ENCODE measurements at places on chromosomes 7 and 10.

DNA sequence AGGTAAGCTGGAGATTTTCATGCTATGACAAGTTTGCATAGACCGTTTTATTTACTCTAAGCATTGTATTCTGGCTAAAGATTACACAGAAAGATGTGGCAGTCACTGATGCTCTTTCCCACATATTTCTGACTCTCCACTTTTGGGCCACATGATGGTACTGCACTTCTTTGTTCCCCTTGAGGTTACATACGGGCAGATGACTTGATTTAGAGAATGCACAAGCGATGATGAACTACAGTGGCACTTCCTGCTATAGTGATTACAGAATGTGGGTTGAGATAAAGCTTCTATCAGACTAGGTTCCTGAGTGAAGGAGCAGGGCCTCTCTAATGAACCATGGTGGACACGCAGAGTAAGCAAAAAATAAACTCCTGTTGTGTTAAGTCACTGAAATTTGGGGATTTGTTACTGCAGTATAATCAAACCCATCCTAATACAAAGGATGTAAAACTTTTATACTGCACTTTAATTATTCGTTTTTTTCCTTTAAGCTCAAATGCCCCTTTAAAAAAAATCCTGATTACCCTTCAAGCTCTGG, 177.9 kb downstream of the TAX1BP1 start:
- no peak for DNase-seq

GRCh38 chr7:36916116-36916515, 191.8 kb upstream of the AOAH start:
- DNase-seq = no peak

- DNase-seq = no peak
These were observed 263.3 kb upstream of the KLF6 start for GRCh38 chr10:4048236-4048864.

GRCh38 chr10:103605359-103606096, 112.0 kb downstream of the NEURL1 start:
- peak; percentile 53 for DNase-seq

DNA sequence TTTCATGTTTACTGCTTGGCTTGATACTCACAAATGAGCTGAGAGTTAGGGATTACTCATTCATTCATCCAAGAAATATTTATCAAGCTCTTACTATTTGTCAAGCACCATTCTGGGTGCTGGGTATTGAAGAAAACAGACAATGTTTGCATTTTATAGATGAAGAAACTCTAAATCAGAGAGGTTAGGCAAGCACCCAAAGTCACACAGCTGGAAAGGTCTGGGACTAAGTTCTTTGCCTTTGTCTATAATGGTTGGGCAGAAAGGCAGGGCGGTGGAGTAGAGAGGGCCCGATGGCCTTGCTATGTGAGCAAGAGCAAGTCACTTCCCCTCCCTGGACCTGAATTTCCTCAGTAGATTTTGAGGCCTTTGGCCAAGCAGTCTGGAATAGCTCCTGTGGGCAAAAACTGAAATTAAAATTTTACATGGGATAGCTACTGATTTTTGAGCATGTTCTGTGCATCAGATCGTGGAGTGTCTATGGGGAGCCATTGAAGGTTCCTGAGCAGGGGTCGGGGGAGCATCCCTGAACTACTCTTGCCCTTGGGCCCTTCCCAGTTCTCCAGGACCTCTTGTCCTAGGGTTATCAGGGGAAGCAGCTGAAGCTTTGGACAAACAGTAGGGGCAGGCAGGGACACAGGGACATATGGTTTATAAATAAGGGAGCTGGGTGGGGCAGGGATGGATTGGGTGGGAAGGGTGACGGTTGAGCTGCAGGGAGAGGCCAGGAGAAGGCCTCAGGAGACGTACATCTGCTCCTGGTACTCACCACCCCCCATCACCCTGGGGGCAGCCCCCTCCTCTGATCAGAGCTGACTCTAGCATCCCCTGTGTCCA, 23.3 kb downstream of the AQP1 start:
- no peak for DNase-seq

- DNase-seq = peak; percentile 18
These were observed 110.7 kb downstream of the PLCE1 start for GRCh38 chr10:94104316-94105000.

- DNase-seq = no peak
These were observed 61.3 kb downstream of the KLRG2 start for GRCh38 chr7:139422126-139422525.

DNA sequence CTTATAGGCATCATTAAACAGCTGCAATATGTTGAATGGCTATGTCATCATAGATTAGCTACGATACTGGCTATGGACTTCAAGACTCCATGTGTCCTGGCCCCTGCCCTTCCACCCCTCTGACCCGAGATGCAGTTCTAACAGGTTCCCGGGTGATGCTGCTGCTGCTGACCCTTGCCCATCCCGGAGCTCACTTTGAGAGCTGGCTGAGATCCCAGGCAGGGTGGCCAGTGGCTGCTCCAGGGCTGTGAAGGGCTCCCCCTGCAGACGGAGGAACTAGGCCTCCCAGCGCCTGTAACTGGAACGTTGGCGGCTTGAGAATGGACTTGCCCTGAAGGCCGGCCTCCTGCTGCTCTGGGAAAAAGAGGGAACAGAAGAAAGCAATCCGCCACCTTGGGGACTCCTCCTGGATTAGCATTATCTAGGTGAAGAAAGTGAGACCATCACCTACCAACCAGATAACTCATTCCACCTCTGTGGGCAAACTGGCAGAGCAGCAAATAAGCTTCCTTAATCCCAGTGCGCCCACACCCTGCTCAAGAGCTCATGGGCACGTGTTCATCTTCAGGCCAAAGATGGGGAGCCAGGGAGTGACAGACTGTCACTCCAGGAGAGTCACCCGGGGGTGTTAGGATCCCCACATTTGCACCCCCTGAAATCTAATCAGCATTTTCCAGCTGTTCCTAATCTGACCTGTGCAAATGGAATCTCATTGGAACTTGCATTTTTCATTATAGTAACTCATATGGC, 56.8 kb downstream of the PARP12 start:
- DNase-seq = peak; percentile 61

- no peak for DNase-seq
These were observed 528.7 kb downstream of the GRM8 start for GRCh38 chr7:126723966-126724544.

DNA sequence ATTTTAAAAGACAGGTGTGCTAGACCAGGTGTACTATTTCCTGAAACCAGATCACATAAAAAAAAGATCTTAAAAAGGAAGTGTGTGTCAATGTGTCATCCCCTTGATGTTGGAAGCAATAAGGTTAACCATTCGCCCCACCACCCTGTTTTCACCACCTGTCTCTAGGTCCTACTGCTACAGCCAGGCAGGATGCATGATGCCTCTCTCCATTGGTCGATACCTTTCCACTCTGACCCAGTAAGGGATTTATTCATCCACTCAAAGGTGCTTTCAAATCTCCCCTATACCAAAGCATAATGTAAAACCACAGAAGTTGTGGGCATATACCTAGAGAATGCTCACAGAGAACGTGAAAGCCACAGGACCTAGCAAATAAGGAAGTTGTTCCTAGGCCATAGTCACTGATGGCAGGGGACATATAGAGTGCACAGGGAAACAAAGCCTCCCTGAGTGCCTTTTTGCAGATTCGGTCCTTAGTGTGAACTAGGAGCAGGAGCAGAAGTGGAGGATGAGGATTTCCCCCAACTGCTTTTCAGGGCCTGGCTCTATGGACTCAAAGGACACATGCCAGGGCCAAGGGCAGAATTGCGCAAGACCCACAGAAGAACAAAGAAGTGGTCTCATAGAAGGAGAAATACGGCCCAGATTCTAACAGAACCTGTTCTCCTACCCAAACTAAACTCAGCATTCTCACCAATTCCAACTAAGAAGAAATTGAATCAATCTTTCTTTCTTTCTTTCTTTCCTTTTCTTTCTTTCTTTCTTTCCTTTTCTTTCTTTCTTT, 631.5 kb upstream of the NRP1 start:
- DNase-seq = no peak

- DNase-seq = no peak
These were observed 185.1 kb upstream of the ADO start for GRCh38 chr10:62619413-62619738.

- DNase-seq = no peak
These were observed 70.3 kb upstream of the RSU1 start for GRCh38 chr10:16887565-16887964.

DNA sequence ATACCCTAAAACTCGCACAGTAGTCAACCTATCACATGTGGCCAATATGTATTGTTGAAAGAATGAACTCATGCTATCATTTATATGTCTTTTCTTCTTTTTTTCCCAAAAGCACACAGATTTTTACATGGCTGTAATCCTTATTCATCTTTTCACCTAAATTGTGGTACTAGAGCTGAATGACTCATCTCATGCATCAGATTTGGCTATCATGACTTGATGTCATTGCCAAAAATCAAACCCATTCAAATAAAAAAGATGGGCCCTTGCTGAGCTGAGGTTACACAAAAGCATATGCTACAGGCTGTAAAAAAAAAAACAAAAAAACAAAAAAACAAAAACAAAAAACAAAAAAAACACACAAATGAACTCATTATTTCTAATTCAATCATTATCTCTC, 3.3 kb upstream of the LMOD2 start:
- DNase-seq = no peak

- no peak for DNase-seq
These were observed 86.0 kb downstream of the AKR1D1 start for GRCh38 chr7:138162236-138162635.

DNA sequence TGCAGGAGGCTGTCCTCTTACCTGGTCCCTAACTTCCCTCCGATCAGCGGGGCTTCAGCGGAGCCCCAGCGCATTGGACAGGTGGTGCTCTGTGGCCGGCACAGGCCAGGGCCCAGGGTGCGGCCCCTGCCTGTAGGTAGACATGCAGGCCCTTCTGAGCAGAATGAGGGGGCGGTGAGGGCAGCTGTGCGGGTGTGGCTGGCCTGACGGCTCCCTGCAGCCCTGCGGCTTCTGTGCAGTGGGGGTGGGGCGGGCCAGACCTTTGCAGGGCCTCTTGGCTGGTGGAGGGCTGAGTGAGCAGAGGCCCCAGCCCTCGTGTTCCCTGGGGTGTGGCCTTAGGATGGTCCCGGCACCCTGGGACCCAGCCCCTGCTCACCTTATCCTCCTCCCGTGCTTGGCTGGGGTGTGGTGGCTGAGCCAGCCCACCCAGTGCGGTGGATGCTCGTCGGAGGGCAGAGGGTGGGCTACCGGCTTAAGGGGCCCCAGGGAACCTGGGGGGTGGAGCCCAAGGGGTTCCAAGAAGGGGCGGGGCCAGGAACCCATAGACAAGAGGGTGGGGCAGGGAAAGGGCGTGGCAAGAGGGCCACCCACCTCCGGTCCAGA, 175.2 kb upstream of the TNRC18 start:
- no peak for DNase-seq

DNA sequence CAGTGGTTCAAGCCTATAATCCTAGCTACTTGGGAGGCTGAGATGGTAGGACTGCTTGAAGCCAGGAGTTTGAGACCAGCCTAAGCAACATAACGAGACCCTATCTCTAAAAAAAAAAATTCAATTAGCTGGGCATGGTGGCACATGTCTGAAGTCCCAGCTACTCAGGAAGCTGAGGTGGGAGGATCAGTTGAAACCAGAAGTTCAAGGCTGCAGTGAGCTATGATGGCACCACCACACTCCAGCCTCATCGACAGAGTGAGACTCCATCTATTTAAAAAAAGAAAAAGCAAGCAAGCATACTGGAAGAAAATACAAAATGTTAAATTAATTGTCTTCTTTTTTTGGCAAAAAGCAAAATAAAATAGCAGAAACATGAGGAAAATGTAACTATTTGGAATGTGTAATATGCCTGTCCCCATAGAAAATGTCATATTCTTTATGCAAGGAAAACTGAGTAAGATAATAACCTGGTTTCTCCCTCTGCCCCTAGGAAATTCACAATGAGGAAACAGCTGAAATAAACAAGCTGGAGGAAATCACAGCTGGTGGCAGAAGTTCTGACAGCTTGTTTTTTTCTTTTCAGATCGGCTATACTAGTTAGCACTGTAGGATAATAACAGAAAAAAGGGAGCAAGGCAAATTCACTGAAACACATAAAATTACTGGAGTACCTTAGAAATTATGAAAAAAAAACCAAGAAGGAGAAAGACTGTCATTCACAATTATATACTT, 48.5 kb downstream of the HERPUD2 start:
- no peak for DNase-seq

- DNase-seq = peak; percentile 5
These were observed 90.8 kb downstream of the KIAA1217 start for GRCh38 chr10:24299578-24300260.

DNA sequence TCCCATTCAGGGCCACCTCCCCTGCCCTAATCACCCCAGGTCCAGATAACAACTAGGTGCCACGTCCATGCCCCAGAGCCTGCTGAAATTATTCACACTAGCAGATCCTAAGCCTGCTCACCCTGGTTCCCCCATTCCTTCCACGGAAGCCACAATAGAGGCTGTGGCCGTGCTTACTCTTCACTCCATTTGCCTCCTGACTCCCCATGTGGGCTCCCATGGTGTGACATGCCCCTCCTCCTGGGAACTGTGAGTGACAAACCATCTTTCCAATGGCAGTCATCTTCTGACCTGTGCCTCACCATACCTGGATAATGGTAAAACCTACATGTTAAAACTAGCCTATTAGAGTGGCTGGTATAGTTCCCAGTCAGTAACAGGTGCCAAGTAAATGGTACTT, 216.2 kb upstream of the PRKCQ start:
- no peak for DNase-seq

- peak; percentile 12 for DNase-seq
These were observed 2.5 kb downstream of the KIAA1549 start for GRCh38 chr7:138978541-138979184.

- peak; percentile 22 for DNase-seq
These were observed 195.5 kb upstream of the CCDC6 start for GRCh38 chr10:60101821-60102220.

DNA sequence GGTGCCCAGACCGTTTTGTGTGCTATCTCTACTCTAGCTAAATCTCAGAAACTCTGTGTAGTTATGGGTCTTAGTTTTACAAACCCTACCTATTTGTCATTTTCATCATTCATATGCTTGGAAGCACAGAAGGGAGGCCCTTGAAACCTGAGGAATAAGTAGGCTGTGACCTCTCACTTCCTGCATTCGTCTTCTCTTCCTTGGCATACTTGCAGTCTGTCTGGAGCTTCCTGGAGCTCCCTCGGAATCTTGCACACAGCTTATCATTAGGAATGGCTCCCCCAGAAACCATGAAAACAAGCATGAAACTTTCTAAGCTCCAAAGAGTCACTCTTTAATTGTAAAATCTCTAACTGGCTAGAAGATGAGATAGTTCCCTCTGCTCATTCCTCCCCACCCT, 376.9 kb upstream of the MYO3A start:
- DNase-seq = no peak
